Right ventricle myocardium superior (tissue), 1 donor: ENCODE measurements at places on chromosomes 6 and 20. TPM values are rescaled to one million over a fixed set of nuclear protein-coding genes. Genes with fewer than 3 reads are reported as not detected.

DNA sequence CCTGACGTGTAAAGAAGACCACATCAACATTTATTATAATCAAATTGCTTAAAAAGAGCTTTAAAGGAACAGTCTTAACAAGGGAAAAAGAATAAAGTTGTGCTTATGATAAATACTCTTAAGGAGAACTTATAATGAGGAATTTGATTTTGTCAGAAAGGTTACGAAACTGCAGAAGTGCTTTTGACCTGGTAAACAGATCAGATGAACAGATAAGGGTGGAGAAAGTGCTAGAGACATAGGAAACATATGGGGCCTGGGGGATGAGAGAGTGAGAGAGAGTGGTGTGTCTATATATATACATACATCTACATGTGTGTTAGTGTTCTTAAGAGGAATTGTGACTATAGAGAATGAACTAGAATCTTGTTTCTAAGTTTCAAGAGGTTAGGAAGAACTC is 186.2 kb upstream of the GJE1 start:
- DNase-seq = no peak

Gene CCM2L
- 8.5 TPM for total RNA-seq

Gene TFAP2A
- total RNA-seq = 0.51 TPM

Gene UST
- total RNA-seq = 3.9 TPM

Gene SLC24A3
- 0.62 TPM for total RNA-seq

- DNase-seq = no peak
Measured at GRCh38 chr20:2946988-2947961, 74.0 kb downstream of the PTPRA start.

- no peak for DNase-seq
Measured at GRCh38 chr6:47446669-47447330, 30.8 kb upstream of the CD2AP start.

Gene RAD21L1
- not detected for total RNA-seq

DNA sequence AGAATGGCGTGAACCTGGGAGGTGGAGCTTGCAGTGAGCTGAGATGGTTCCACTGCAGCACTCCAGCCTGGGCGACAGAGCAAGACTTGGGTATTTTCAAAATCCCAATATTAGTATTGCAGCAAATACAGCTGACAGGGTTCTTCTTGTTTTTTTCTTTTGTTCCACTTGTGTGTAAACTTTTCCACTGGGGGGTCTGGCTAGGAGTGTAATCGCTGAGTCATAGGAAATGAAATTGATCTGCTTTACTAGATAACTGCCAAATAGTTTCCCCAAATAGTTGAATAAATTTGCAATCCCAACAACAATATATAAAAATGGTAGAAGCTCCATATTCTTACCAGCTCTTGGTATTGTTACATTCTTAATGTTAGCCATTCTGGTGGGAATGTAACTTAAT is 526.0 kb upstream of the SOX4 start:
- no peak for DNase-seq

DNA sequence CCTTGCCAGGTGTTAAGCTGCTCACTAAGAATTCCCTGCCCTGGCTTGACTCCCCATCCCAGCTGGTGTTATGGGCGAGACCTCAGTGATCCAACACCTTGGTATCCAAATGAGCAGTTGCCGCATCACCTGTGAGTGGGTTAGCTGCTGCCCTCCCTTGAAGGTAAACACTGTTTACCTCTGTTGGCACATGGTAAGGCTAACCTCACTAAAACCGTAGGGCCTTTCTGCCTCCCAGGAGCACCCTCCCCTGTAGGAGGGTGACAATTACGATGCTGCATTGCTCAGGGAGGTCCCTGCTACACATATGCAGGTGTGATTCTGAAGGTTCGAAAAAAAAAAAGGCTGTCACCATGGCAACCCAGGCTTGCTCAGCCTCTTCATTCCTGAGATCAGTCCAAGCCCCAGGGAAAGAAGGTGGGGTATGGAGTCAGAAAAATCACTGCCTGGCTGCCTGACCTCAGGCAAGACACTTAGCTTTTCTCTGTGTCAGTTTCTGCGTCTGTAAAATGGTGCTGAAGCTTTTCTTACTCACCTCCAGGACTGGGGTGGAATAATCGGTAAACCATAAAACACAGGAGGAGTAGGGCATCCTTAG is 19.5 kb downstream of the PNPLA1 start:
- no peak for DNase-seq

DNA sequence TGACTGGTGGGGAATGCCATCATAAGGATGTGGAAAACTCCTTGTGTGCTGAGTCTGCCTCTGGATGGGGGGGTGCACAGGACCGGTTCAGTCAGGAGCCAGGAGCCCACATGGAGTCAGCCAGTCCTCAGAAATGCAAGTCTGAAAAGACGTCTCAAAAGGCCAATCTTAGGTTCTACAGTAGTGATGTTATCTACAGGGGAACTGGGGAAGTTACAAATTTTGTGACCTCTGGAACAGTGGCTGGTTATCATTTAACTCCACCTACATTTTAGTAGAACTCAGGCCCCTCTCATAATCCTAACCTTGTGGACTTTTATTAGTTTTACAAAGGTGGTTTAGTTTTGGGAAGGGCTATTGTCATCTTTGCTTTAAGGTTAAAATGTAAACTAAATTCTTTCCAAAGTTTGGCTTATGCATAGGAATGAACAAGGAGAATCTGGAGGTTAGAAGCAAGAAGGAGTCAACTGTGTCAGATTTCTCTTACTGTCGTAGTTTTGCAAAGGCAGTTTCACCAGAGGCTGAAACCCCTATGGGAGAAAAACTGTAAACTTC is 13.7 kb upstream of the TBC1D22B start:
- DNase-seq = no peak

GRCh38 chr6:72748759-72749158 is 126.9 kb downstream of the KCNQ5 start:
- no peak for DNase-seq

DNA sequence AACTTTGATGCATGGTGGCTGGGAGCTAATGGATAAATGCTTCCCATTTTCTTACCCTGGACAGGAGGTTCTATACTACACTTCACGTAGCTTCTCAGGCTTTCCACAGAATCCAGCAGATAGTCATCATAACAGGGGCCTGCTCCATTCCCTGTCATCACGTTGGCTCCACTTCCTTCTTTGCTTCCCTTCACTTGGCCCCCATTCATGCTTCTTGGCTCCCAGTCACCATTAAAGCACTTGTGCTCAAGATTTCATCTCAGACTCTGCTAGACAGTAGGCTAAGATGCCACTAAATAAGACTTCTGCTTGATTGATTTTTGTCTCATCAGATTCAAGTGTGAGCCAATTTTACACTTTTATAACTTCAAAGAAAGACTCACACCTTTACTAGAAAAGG is 134.5 kb upstream of the ENPP5 start:
- DNase-seq = no peak

Gene TAAR6
- not detected for total RNA-seq

DNA sequence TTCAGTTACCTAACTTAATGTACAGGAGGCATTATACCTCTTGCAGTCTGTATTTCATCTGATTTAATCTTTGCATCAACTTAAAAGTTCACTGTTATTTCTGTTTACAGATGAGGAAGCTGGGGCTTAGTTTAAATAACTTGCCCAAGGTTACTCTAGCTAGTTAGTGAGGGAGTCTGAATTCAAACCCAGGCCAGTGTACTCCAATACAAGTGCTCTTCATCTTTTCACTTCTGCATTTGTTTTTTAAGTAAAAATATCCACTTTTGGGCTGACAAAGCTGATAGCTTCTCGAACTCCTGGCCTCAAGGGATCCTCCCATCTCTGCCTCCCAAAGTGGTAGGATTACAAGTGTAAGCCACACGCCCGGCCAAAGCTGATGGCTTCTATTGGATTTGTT is 23.6 kb downstream of the RREB1 start:
- DNase-seq = no peak

Gene BPIFB4
- not detected for total RNA-seq

Gene SPATA2
- 7.9 TPM for total RNA-seq

DNA sequence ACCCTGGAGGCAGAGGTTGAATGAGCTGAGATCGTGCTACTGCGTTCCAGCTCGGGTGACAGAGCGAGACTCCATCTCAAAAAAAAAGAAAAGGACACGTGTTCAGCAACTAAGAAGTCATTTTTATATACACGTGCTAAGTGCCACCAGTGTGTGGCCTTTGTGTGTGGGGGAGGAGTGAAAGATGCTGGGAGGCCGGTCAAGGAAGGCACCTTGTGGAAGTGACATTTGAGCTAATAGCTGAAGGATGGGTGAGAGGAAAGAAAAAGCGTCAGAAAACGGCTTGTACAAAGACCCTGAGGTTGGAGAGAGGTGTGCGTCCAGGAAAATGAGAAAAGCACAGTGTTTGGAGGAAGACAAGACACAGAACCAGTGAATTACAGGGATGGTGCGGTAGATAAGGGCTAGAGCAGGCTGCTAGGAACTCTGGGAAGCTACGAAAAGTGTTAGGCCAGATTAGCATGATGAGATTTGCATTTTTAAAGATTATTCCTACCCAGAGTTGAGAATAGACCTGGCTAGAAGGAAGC is 11.6 kb downstream of the RREB1 start:
- no peak for DNase-seq
